ENCODE measurements at places on chromosomes 13 and 19. TPM values are rescaled to one million over a fixed set of nuclear protein-coding genes. Genes with fewer than 3 reads are reported as not detected.

- H3K27me3 ChIP-seq: no peaks in the 10 kb centered on the region
- no peaks in the 10 kb centered on the region for H3K36me3 ChIP-seq
Observed at GRCh38 chr13:93151277-93151676, 75.3 kb upstream of the GPC6 start.

- no peaks in the 10 kb centered on the region for H3K27me3 ChIP-seq
- H3K27ac ChIP-seq: no peak overlapping the region
- no peaks in the 10 kb centered on the region for H3K4me1 ChIP-seq
- no peak for DNase-seq
Observed at GRCh38 chr13:93851236-93851635, 624.6 kb downstream of the GPC6 start.

DNA sequence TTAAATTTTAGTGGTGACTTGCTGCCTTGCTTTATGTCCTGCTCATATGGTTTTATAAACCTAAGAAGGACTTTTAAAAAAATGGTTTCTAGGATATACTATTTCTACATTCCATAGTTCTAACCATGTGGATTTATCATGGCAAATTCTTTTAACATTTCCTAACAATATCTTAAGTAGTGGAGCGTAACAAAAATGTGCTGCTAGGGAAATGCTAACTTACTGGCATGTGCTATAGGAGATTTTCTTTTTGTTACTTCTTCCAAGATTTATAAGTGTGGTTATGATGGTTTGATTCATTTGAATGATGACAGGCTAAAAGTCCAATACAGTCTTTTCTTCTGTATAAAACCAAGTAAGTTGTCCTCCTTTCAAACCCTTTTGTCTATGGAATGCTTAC, 713.7 kb downstream of the SLITRK1 start:
- DNase-seq: no peak
- H3K4me1 ChIP-seq: no peaks in the 10 kb centered on the region
- H3K4me3 ChIP-seq: no peak overlapping the region

DNA sequence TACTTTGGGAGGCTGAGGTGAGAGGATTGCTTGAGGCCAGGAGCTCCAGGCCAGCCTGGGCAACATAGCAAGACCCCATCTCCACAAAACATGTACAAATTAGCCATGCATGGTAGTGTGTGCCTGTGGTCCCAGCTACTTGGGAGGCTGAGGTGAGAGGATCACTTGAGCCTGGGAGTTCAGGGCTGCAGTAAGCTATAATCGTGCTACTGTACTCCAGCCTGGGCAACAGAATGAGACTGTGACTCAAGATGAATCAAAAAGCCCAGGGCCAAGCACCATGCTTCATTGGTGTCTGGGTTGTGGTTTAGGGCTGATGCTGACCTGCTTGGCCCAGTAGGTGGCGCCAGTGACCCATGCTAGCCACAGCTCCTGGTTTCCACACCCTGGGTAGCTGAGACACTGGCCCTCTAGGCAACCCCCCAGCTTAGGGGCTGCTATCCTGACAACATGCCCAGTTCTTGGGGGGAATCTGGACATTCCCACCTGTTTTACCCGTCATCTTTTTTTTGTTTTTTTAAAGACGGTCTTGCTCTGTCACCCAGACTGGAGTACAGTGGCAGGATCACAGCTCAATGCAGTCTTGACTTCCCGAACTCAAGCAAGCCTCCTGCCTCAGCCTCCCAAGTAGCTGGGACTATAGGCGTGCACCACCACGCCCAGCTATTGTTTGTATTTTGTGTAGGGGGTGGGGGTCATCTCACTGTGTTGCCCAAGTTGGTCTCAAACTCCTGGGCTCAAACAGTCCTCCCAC, 5.5 kb downstream of the CCDC124 start:
- DNase-seq: peak; percentile 46
- no peak overlapping the region for H3K27ac ChIP-seq
- H3K4me1 ChIP-seq: peaks cover 22% of the 10 kb centered on the region
- peaks cover 2% of the 10 kb centered on the region for H3K36me3 ChIP-seq
- no peaks in the 10 kb centered on the region for H3K27me3 ChIP-seq

- H3K4me1 ChIP-seq: peaks cover 19% of the 10 kb centered on the region
- no peak overlapping the region for H3K4me3 ChIP-seq
- H3K27ac ChIP-seq: no peak overlapping the region
- DNase-seq: no peak
- H3K27me3 ChIP-seq: no peaks in the 10 kb centered on the region
Observed at GRCh38 chr13:97321616-97322321, 99.6 kb downstream of the MBNL2 start.

LAIR1 gene
- 0.70 TPM for total RNA-seq

HPN gene
- total RNA-seq: 46.7 TPM

Measured in HepG2 (cell line).